Skin of body (tissue), 3 donors: ENCODE measurements at places on chromosomes 1 and 21. TPM values are rescaled to one million over a fixed set of nuclear protein-coding genes. Genes with fewer than 3 reads are reported as not detected.
A peak's percentile ranks its signal among the peaks of the same experiment; 100 is the strongest.

DNA sequence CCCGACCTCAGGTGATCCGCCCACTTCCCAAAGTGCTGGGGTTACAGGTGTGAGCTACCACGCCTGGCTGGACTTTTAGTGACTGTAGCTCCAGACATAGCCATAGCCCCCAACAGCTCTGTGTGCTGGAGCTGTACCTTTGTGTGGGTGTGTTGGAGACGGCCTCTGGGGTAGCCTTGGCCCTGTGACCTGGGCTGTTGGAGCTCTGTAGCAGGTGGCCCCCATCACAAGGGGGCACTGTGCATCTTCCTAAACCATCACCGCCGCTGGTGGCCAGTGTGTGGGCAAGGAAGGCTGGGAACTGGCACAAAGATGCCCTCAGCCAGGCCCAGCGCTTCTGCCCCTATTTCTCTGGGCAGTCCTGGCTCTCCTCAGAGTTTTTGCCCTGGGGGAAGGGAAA lies 38.4 kb upstream of the FOXO6 start:
- DNase-seq = no peak

The TIAM1 gene
- total RNA-seq = 67.8 TPM

The PDE4B gene
- total RNA-seq = 33.3 TPM

GRCh38 chr21:44499211-44499560 lies 40.8 kb downstream of the KRTAP10-1 start:
- no peak for DNase-seq

DNA sequence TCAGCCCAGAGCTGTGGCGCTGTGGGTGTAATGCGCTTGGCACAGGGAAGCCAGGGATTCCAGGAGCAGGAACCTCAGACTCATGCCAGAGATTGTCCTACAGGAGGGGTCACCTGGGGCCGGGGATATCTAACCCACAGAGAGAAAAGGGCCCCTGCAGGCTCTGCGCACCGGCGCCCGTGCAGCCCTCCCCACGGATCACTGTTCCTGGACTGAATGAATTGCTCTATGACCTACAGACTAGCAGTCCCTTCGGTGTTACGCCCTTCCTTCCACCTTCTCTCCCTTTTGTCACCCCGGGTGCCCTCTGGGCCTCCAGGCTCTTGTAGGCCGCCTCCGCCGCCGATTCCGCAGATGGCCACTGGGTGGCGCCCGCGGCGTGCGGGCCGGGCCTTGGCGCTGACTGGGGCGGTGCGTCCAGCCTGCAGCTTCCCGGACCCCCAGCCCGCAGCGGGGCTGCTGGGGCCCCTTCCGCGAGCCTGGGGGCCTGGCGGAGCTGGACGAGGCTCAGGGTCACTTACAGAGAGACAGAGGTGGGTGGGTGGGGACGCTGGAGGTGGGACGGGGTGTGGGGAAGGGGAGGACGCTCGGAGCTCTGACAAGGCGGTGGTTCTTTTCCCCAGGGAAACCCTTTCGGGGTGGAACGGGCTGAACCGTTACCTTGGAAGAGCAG lies 101.3 kb downstream of the IER5 start:
- DNase-seq = no peak

The CLCA2 gene
- 32.0 TPM for total RNA-seq

- no peak for DNase-seq
Observed at GRCh38 chr1:33097137-33097611, 16.2 kb downstream of the AZIN2 start.

The OVAAL gene
- not detected for total RNA-seq

DNA sequence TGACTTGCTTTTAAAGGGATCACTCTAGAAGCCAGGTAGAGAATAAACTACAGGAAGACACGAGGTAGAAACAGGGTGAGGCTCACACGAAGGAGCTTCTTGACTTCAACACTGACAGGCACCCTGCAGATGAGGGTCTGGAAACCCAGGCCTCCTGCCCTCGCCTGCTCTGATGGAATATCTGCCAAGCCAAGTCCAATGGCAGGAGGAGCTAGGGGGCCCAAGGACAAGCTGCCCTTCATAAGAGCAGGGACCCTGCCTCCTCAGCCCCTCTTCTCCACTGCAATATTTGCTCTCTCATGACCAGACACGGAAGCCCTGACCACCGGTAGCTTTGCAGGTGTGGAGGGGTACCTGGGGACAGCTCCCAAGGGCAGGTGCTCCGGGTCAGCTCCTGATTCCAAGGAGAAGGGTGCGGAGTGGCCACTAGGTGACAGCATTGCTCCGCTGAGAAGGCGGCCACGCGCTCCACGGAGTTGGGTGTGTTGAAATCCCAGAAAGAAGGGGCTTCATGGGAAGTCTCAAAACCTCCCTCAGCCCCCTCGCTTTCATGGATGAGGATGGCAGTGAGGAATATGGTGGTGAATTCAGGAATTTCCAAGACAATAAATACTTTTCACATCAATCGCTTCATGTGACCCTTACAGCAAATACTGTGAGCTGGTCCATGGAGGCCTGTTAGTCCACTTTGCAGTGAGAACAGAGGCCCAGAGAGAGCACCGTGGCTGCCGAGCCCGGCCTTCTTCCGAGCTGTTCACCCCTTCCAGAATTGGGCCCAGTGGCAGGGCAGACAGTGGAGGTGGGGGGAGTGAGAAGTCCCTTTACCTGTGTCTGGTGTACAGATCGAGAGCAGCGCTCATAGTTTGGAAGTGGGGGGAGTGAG lies 33.2 kb upstream of the PAX7 start:
- no peak for DNase-seq

GRCh38 chr1:98386675-98387440 lies 274.7 kb upstream of the SNX7 start:
- DNase-seq = no peak

GRCh38 chr1:187157552-187157951 lies 328.8 kb downstream of the PLA2G4A start:
- DNase-seq = no peak

- DNase-seq = no peak
Observed at GRCh38 chr1:110477445-110477957, 26.6 kb downstream of the PROK1 start.

- DNase-seq = no peak
Observed at GRCh38 chr21:21436012-21436534, 437.9 kb downstream of the NCAM2 start.

DNA sequence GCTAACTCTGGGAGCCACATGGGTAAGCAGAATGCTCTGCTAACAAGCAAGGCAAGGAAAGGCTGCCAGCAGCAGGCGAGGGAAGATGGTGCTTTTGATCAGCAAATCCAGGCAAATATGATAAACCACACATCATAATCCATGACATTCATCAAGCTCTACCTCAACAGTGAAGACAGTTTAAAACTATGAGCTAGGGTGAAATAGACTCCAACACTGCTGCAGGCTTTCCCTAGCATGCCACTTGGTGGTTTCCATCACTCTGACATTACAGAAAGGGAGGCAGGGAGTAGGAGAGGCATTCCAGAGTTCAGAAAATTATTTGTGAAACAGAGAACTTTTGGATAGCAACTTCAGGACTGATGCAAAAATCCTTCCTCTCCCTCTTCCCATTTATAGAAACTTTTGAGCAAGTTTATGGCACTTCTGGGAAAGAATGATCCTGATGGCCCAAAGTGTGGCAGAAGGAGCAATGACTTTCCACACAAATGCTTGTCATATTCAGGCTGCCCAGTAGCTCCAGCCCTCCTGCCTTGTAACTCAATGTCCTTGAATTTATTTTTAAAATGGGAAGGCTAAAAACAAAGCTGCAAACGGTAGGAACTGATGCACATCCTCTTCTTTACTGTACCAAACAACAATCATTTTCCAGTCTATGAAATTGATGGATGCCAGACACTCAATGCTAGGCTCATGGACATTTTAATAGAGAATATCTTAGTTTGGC lies 70.8 kb downstream of the SMYD2 start:
- DNase-seq = no peak

- no peak for DNase-seq
Observed at GRCh38 chr1:31791131-31791858, 24.5 kb downstream of the SPOCD1 start.

The TMEM222 gene
- total RNA-seq = 14.1 TPM

The ZNF695 gene
- 1.7 TPM for total RNA-seq

GRCh38 chr1:62280960-62281465 lies 38.2 kb downstream of the KANK4 start:
- DNase-seq = no peak

- no peak for DNase-seq
Observed at GRCh38 chr1:64900916-64901315, 65.4 kb downstream of the JAK1 start.

DNA sequence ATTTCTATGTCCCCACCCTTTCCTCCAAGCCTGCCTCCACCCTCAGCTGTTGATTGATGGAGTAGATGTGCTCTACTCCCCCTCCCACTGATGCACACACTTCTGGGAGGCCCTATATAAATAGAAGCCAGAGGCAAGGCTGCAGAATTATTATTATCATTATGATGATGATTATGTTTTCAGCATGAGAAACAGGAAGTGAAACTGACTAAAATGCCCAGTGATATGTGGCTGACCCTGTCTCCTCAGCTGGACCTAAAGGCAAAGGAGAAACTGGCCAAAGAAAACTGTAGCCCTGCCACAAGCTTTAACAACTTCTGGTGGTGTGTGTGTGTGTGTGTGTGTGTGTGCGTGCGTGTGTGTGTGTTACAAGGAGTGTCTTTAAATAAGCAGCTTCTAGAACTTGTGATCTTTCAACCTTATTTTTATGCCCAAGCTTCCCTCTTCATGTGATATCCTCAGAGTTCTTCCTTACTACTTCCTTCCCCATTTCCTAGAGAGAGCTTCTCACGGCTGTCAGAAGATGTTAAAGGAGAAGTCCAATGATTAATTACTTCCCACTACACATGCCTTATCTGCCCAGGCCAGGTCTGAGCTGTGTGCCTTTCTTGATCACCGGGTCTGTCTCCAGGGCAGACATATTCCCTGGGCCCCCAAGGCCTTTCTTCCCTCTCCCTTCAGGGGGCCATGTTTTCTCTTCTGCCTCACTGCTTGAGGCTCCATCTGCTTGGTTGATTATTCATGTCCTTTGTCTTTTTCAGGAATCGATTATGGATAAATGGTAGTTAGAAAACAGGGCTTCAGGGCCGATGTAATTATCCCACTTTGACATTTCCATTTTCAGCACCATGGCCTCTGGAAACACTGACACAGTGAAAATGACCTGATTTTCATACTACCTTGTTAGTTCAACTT lies 11.6 kb upstream of the MAPKAPK2 start:
- no peak for DNase-seq

The AIRE gene
- total RNA-seq = 0.30 TPM

GRCh38 chr1:87632232-87632631 lies 303.6 kb downstream of the LMO4 start:
- no peak for DNase-seq

The CYP4A22 gene
- total RNA-seq = not detected

DNA sequence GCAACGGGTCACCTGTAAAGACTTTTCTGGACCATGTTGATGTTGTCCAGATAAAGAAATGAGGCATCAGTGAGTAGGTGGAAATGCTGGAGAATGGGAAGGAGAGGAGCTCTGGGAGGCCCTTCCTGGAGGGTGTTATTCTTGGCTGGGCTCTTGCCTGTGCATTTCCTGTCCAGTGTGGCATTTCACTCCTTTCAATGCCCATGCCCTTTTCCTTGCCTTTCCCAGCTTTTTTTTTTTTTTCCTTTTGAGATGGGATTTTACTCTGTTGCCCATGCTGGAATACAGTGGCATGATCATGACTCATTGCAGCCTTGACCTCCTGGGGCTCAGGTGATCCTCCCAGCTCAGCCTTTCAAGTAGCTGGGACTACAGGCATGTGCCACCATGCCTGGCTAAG lies 11.8 kb downstream of the NOS1AP start:
- no peak for DNase-seq

- DNase-seq = no peak
Observed at GRCh38 chr1:201900476-201900875, 11.8 kb downstream of the SHISA4 start.

GRCh38 chr1:242132121-242132817 lies 133.4 kb upstream of the MAP1LC3C start:
- peak; percentile 6 for DNase-seq

The IGSF3 gene
- total RNA-seq = 47.0 TPM

- DNase-seq = no peak
Observed at GRCh38 chr21:23016617-23017016, 2018.4 kb downstream of the NCAM2 start.

The DMBX1 gene
- not detected for total RNA-seq

GRCh38 chr1:64814427-64814826 lies 69.6 kb downstream of the RAVER2 start:
- DNase-seq = no peak

DNA sequence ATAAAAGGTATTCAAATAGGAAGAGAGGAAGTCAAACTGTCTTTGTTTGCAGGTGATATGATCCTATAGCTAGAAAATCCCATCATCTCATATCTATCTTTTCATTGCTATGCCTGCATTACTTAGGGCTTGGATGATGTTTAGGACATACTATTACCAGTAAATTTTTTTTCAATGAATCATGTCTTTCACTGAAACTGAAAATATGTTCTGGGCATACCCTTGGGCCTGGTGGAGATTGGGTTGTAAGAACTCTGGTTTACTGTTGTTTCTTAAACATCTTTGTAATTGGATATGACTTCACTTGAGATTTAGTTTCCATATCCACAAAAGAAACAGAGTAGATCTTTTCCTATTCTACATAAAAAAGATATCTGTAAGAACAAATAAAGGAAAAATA lies 502.2 kb upstream of the PRMT6 start:
- no peak for DNase-seq

The NR1I3 gene
- total RNA-seq = not detected

GRCh38 chr1:101317590-101317989 lies 80.8 kb downstream of the S1PR1 start:
- no peak for DNase-seq

GRCh38 chr1:163562355-163562754 lies 240.6 kb downstream of the NUF2 start:
- DNase-seq = no peak

- no peak for DNase-seq
Observed at GRCh38 chr1:108046026-108046425, 81.0 kb upstream of the VAV3 start.

The DCLRE1B gene
- total RNA-seq = 2.6 TPM

The KCNE2 gene
- 0.69 TPM for total RNA-seq

The VAV3 gene
- total RNA-seq = 39.3 TPM

DNA sequence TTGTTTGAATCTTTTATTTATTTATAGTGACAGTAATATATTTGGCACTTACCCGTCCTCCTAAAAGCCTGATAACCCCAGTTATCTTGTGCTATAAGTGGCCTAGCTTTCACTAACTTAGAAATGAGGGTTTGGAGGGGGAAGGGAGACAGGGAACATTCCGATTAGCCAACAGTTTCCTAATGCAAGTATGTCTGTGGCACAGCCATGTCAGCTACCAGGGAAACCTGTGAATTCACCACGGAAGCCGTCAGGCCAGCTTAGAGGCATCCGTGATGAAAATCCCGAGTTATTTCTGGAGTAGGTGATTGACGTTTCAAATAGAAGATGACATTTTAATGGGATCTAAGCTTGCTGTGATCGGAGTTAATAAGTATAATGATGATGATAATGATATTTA lies 39.4 kb upstream of the BCL10 start:
- no peak for DNase-seq

DNA sequence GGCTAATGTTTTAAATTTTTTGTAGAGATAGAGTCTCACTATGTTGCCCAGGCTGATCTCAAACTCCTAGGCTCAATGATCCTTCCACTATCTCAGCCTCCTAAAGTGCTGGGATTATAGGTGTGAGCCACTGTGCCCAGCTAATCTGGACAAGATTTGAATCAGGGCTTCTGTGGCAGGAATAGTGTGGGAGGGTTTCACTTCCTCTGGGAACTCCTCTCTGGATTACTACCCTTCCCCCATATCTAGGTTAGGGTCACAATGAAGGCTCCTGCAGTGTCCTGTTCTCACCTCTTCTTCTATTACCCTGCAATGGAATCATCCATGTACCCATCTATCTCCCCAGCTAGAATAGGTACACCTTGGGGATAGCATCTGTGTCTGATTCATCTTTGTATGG lies 133.6 kb upstream of the RAB4A start:
- no peak for DNase-seq

The ARTN gene
- total RNA-seq = 0.49 TPM

GRCh38 chr1:34864759-34865158 lies 5.2 kb upstream of the SMIM12 start:
- DNase-seq = no peak

The COL9A2 gene
- total RNA-seq = 4.9 TPM
